ENCODE measurements at places on chromosomes 2 and 18.

DNA sequence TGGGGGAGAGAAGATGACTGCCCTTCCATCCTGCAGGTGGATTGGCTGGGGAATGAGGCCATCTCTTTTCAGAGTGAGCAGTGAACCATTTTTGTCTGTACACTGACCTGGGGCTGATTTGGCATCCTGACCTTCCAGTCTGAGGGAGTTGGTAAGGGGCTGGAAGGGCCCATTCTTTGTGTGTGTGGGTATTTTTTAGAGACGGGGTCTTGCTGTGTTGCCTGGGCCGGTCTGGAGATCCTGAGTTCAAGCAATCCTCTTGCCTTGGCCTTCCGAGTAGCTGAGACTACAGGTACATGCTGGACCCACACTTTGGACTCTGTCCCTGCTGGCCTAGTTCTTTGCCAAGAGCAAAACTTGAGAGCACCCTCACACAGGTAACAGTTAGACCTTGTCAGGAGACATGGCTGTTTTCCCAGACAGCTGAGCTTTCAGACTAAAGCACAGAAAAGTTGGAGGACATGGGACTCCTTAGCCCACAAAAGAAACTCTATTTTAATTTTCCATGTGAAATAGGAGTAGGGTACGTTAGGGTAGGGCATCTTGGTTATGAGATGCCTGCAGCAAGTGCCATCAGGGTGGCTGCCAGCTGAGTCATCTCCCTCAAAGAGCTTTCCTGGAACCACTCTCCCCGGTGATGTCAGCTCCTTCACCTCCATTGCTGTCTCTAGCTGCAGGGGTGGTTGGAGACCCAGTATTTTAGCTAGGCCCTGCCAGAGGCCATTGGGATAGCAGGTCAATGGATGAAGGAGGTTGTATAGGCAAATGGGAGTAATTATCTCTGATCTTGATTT is 60.7 kb downstream of the DGKD start:
- peak; percentile 20 for DNase-seq

GRCh38 chr2:50575232-50575631 is 456.7 kb downstream of the NRXN1 start:
- no peak for DNase-seq

- no peak for DNase-seq
These were observed 50.7 kb downstream of the MYO7B start for GRCh38 chr2:127586136-127586535.

GRCh38 chr2:102630458-102630857 is 11.1 kb downstream of the SLC9A2 start:
- no peak for DNase-seq

DNA sequence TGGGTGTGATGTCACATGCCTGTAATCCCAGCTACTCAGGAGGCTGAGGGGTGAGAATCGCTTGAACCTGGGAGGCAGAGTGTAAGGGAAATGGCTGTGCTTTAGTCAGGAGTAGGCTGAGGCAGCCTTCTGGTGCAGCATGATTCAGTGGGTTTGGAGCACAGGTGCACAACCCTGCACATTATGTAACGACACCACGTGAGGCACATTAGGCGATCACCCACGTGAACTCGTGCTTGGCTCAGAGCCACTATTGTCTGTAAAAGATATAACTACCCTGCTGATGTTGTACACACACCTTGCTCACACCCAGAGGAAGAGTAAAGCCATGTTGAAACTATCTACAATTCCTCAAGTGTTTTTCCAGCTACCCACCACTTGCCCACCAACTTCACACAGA is 54.8 kb upstream of the ZC3H15 start:
- DNase-seq, result no peak

DNA sequence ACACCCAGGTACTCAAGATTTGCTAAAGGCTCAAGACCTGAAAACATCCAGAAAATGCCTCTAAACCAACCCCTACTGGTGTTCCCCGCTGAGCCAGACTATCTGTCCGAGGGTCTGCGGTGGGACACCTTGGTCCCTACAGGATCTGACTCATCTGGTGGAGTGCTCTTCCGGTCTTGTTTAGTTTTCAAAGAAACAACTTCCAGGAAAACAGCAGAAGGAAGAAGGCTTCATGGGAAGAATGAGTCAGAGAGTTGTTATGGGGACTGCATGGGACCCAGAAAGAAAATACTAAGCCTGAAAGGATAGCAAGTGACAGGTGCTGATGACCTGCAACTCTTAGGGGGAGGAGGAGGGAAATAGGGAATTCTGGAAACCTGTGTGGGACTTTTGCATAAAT is 41.3 kb downstream of the ZFP36L2 start:
- no peak for DNase-seq

- DNase-seq, result no peak
These were observed 33.8 kb downstream of the GREB1 start for GRCh38 chr2:11567631-11568031.

DNA sequence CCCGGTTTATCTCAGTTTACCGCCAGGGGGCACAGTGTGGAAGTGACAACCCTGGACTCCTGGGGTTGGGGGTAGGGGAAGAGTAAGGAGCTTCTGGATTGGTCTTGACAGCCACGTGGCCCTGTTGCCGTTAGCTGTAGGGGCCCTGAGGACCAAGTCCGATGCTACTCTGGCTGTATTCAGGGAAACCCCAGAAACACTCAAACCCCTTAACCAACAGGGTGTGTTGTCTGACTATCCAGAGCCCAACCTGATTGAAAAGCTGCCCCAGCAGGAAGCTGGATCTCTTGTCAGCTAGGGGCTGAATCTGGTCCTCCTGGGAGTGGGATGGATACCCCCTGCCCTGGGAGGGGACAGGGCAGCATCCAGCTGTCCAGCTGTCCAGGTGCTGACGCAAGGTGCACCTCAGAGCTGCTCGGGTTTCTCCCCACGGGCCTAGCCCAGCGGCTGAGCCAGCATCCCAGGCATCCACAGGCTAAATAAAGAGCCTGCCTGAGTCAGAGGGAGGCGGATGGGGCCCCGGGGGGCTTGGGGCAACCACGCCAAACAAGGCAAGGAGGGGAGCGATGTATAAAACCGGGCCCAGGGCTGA is 3.1 kb upstream of the GMPPA start:
- DNase-seq, result peak; percentile 82

- peak; percentile 67 for DNase-seq
These were observed 17.2 kb downstream of the IFIH1 start for GRCh38 chr2:162301151-162301804.

DNA sequence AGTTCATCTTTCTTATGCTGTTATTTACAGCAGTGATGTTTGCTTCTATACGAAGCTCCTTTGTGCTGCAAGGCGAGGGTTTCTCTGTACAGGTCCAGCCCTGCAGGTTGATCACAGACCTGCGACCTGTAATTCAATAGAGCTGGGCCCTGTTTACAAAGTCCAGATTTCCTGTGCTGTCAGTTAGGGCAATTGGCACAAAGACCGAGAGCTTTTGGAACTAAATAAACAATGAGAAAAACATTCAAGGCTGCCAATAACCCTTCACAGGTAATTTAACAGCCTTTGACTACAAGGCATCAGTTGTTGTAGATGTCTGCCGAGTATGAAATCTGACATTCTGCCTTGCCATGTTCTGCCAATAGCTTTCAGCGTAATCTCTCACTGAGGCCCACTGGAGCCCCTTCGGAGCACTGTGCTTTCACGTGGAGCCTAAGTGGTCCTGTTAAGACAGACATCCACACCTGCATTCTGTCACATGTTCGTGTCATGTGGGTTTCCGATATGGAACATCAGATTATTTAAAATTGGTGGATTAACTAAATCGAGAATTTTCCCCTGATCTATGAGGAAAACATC is 232.5 kb downstream of the PTGR3 start:
- DNase-seq, result no peak

DNA sequence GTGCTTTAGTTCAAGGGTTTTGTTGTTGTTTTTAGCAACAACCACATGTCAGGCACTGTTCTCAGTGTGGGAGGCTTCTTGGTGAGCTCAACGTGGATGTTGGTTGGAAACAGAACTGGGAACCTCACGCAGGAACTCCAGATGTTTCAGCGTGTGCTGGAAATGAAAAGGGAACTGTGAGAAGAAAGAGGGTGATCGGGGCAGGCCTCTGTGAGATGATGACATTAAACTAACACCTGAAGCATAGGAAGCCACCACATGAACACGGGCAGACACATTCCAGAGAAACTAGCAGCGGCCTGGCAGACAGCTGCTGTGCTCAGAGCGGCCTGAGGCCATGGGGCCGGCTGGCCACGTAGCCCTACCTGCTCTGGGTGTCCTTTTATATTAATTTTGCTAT is 66.4 kb downstream of the COA5 start:
- no peak for DNase-seq

DNA sequence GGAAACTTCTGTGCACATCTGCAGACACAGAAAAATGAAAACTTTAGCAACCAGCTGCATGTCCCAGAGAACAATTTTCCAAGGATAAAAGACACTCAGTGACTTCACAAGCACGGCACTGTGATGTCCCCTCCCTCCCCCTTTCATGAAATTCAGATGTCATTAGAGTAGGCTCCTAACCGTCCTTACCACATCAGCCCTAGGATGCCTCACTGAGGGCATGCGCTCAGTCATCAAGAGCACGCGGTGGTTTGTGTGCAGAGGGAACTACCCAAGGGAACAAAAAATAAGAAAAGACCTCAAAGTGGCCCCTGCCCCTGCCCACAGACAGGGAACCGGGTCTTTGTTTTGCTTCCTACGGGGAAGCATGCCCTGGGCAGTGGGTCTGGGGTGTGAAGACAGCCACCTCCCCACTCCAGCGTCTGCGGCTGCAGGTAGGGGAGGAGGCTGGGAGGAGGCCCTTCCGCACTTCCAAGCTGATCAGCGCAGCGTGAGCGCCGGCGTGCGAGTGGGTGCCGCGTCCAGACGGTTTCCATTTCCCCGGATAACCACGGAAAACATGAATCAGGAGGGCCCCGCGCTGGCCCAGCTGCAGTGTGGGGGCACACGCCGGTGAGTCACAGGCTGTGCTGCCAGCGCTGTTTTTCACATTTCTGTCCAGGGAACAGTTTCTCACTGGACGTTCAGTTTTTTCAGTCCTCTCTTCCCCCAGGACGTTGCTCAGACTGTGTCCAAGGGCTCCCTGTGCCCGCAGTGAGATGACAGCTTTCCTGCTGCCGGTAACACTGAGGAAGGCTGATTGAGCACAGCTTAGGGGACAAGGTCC is 70.6 kb downstream of the COPS8 start:
- peak; percentile 90 for DNase-seq

- no peak for DNase-seq
These were observed 15.2 kb upstream of the DIPK1C start for GRCh38 chr18:74472312-74472711.

DNA sequence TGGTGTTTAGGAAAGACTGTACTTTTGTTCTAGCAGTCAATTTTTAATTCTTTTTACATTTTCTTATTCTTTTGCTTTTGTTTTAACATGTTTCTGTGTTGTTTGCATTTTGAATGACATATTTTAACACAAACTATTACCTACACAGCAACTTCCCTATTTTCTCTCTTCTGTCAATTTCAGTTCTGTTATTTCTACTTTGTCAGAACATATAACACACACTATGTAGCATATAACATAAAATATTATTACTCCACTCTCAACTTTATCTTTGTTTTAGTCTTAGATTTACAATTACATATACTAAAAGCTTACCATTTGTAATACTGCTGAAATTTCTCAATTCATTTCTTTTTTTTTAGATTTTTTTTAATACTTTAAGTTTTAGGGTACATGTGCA is 372.7 kb upstream of the VWC2L start:
- DNase-seq, result no peak

GRCh38 chr2:239433777-239434403 is 33.1 kb upstream of the HDAC4 start:
- DNase-seq, result peak; percentile 59

GRCh38 chr2:74425523-74425922 is 4.0 kb downstream of the WDR54 start:
- no peak for DNase-seq

- DNase-seq, result no peak
These were observed 777 bp upstream of the RAB17 start for GRCh38 chr2:237591141-237591881.
